SK-N-SH (cell line): ENCODE measurements at places on chromosomes 12 and 14. TPM values are rescaled to one million over a fixed set of nuclear protein-coding genes. Genes with fewer than 3 reads are reported as not detected.

DNA sequence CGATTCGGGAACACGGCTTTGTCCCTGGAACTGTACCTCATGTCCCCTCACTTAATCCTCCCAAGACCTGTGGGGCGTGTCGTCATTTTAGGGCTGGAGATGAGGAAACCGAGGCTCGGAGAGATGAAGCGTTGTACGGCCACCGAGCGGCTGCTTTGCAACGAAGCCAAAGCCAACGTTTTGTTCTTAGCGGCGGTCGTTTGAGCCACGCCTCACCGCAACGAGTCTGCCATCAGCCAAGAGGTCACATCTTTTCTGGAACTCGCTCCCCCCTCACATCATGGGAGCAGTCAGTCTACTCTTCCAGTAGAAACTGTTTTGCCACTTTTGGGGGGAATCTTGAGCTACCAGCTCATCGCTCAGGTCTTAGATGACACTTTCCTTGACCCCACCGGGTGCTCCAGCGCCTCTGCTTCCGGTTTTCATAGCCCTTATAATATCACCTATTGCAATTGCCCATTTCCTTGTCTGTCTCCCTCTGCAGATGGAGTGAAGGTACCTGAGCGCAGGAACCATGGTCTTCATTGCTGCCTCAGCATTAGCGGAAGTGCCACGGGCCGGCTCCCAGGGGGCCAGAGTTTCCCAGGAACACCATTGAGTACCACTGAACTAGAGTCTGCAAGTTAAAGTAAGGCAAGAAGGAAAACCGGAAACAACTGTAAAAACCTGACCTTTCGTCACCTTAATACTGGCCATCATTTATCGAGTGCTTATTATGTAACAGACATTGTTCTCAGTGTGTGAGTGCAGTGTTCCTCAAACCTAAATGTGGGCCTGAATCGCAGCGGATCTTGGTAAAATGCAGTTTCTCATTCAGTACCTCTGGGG is 19.6 kb downstream of the NINJ2 start:
- DNase-seq: no peak

DNA sequence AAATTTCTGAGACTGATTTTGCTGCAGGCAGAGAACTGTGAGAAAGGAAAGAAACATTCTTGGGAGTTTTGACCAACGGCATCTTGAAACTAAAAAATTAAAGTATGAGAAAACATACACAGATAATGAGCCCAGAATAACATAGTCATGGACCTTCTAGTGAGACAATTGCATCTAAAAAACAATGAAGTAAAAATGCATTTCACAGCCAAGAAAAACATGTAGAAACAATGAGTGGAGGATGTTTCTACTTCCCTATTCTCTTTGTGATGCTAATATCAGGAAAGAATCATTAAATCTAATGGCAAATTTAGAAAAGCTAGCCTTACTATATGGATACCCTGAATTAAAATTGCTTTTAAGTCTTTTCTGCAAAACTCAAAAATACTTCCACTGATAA is 12.2 kb upstream of the PLEKHG7 start:
- DNase-seq: no peak

DNA sequence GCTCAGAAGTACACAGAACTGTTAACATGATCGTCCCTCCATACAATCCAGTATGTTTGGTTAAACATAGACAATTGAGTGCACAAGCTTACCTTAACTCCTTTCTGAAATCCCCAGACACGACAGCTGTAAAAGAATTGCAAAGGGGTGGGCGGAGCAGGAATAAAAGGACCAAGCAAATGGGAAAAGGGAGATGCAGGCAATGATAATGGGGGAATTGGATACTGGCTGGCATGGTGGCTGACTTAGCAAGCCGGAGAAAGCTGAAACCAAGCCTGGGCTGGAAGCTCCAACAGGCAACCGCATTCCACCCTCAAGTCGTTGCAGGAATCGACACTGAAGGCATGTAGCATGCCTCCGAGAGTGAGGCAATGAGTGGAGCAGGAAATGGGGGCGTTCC is 96.8 kb upstream of the TMEM132C start:
- DNase-seq: no peak

LHX5 gene
- polyA plus RNA-seq: not detected in 2 replicates
